Esophagus (tissue), 2 donors: ENCODE measurements at places on chromosomes 13 and 19. TPM values are rescaled to one million over a fixed set of nuclear protein-coding genes. Genes with fewer than 3 reads are reported as not detected.

LRRC8E gene
- 3.3 TPM for polyA plus RNA-seq

CYSLTR2 gene
- polyA plus RNA-seq: 0.07 TPM

MIR17HG gene
- 1.7 TPM for polyA plus RNA-seq

DZIP1 gene
- polyA plus RNA-seq: 3.0 TPM

SERPINE3 gene
- not detected for polyA plus RNA-seq
